Fibroblast of mammary gland (primary cell): ENCODE measurements at places on chromosomes 4 and X.
A peak's percentile ranks its signal among the peaks of the same experiment; 100 is the strongest.

GRCh38 chr4:169079942-169080827, 70.1 kb upstream of the CBR4 start:
- peak; percentile 74 for DNase-seq

DNA sequence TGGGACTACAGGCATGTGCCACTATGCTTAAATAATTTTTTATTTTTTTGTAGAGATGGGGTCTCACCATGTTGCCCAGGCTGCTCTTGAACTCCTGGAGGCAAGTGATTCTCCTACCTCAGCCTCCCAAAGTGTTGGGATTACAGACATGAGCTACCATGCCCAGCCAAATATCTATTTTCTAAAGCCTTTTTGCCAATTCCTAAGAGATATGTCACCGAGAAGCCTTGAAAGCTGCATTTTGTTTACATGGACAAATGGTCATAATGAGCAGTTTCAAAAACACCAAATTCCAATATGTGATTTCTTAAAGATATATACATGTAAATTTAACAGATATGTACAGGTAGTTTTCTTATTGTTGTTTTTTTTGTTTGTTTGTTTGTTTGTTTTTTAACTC, 33.0 kb upstream of the PGRMC2 start:
- no peak for DNase-seq

- no peak for DNase-seq
Measured at GRCh38 chr4:179285696-179286095, 1843.5 kb upstream of the AGA start.

- peak; percentile 47 for DNase-seq
Measured at GRCh38 chr4:11529625-11530201, 101.0 kb upstream of the HS3ST1 start.

DNA sequence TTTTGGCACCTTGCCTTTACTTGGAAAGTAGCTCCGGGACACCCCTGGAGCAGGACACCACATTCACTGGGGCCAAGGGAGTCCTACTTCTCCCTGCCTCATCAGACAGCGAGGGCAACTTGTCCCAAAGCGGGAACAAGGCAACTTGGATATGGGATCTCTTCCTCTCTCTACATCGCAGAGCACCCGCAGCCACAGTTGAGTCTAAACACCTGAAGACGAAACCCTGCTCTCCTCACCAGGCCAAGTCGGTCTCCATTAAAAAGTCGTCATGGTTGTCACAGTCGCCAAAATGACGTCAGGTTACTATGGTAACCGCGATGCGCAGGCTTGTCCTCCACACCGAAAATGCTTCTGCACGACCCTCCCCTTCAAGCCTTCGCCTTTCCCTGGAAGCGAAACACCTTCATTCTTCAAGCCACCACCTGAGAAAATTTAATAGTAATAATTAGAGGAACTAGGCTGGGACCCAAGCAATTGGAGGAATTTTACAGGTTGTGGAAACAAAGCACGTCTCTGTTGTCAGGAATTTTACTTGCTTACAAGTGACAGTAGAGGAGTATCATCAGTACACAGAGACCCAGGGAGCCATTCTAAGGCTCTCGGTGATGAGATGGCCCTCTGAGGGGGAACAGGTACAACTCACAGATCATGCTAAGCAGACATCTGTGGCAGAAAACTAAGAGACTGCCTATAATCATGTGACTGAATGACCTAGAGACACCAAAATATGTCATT, 30.5 kb upstream of the TCEAL4 start:
- DNase-seq, result peak; percentile 51

DNA sequence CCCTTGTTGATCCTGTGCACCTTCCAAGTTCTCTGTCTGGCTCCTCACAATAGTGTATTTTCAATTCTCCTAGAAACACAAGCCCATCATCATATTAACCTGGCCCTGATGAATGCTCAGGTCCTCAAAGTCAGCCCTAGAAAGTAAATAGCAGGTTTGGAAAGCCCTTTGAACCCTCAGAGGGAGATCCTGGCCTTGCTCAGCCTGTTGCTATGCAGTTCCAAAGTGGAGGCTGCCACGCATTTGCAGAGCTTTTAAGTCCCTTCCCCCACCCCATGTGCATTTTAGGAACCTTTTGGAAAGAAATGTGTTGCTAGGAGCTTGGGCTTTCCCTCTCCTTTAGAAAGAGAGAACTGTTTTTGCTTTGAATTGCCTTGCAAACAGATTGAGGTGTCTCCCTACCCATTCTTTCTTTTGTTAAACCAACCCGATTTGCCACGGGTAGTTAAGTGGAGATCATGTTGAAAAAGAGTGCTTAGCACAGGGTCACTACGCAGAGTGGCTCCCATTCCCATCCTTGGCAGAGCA, 12.2 kb downstream of the MAMLD1 start:
- DNase-seq, result no peak
